T-helper 1 cell (primary cell): ENCODE measurements at places on chromosomes 4 and X.

GRCh38 chr4:9994246-9994847 is 26.9 kb downstream of the SLC2A9 start:
- no peak for DNase-seq

GRCh38 chrX:153921070-153921469 is 5.0 kb downstream of the ARHGAP4 start:
- DNase-seq: no peak

GRCh38 chrX:4825550-4825949 is 1112.1 kb upstream of the PRKX start:
- DNase-seq: no peak

- DNase-seq: no peak
These were observed 35.8 kb downstream of the LRP2BP start for GRCh38 chr4:185359767-185360446.

GRCh38 chr4:76950956-76951671 is 1.6 kb downstream of the SEPTIN11 start:
- no peak for DNase-seq

DNA sequence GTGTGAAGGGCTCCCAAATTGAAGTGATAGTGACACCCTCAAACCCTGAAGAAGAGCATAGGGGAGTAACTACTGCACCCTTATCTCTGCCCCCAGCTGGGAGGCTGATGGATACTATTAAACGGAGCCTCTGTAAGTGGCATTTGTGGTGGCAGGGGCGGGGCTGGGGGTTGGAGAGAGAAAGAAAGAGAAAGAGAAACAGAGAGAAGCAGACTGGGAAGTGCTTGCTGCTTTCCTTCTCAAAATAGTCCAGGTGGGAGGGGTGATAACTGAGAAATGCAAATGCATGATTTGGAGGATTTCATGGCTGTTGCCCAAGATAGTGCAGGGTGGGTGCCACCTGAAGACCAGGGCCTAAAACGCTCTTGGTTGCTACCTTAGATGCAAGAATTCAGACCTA is 253.5 kb upstream of the GATB start:
- DNase-seq: no peak

DNA sequence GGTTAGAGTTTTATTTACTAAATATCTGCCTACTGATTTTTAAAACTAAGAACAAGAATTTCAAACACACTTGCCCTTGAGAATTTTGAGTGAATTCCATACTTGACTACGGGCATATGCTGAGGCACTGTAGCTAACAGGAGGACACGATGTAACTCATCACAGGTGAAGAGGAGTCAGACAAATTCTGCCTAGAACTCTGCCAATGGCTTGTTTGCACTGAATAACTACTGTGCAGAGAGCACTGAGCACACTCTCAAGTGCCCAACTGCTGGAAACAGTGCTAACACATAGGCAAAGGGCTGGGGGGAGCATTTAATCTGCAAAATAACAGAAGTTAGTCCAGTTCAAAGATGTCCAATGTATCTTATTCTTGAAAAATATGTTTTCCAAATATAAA is 104.4 kb downstream of the WDFY3 start:
- DNase-seq: no peak

DNA sequence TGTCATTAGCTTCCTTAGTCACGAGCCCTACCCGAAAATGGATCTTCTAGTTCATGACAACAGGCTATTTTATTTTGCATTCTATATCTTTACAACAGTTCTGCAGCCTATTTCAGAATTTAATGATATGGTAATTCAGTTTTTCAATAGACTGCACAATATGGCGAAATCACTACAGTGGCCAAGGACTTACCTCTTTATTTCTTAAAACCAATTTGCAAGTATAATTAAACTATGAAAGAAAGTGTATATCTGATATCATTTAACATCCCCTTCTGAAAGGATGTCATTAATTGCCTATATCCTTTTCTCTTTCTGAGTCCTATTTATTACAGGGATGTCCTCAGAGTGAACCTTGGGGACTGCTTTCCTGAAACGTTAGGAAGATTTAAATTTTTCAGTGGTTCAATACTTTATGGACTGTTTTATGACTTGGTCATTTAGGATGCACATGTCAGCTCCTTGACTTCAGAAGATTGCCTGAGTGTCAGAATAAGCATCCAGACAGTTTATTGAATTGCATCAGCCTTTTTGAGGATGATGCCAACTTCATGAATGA is 190.8 kb upstream of the GEMIN8 start:
- no peak for DNase-seq

DNA sequence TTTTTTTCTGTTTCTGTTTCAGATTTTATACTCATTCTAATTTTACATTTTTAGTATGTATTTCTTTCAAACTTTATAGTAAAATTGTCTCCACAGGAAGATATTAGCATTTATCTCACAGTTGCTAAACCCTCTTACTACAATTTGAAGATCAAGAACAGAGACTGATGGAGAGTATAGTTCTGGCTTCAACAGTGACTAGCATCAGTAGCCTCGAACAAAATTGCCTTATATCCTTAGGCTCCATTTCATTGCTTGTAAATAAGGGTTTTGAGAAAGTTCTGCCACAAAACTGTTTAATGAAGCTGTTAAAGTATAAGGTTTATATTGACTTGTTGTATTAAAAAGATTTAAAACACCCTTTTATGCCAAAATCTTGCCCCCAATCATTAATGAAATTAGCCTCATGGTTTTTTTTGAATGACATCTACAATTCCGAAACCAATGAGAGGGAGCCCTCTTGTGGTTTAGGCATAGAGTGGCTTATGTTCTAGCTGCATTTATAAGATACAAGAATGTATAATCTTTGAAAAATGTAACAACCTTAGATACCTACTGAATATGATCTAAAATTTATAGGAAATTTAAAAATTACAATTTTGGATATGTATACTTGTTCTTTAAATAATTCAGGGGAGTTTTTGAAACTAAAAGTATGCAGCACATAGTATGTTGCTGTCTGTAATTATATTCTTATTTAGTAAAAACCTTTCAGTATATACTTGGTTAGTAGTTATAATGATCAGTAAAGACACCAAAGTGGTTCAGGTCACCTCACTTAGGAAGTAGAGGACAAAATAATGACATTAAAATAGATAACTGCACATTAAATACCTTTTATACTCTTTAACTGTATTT is 109.8 kb upstream of the HPGD start:
- peak; percentile 45 for DNase-seq

DNA sequence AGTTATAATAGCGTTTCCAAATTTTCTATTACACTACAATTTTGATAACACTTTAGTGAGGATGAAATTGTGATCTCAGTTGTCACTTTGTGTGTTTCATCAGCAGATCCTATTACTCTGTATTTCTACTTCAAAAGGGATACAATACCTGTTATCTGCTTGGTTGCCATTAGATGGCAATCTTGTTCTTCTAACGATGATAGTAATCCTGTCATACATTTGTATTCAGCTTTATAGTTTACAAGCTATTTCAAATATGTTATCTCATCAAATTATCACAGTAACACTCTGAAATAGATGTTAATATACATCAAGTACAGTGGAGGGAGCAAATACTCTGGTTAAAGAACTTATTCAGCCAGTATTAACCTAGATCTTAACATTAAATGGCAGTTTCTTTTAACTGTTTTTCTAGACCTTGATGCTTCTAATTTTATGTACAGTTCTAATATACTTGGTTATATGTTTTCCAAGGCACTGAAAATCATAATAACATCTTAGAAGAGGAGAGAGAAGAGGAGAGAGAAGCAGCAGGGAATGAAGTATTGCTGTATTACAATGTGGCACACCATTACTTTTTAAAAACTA is 292.0 kb downstream of the CCSER1 start:
- no peak for DNase-seq

DNA sequence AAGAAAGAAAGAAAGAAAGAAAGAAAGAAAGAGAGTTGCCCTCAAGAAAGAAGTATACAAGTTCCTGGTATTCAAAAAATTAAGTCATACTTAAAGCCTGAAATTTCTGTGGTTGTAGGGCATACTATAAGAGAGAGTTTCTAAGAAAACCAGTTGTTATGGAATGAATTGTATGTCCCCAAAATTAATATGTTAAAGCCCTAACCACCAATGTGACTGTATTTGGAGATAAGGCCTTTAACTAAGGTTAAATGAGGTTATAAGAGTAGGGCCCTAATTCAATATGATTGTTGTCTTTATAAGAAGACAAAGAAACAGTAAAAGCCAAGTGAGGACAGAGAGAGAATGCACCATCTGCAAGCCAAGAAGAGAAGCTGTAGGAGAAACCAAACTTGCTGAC is 521.1 kb downstream of the CCSER1 start:
- no peak for DNase-seq

- no peak for DNase-seq
These were observed 46.9 kb downstream of the ACOX3 start for GRCh38 chr4:8393593-8394038.

- no peak for DNase-seq
These were observed 1.2 kb downstream of the CXCL3 start for GRCh38 chr4:74037076-74037955.

DNA sequence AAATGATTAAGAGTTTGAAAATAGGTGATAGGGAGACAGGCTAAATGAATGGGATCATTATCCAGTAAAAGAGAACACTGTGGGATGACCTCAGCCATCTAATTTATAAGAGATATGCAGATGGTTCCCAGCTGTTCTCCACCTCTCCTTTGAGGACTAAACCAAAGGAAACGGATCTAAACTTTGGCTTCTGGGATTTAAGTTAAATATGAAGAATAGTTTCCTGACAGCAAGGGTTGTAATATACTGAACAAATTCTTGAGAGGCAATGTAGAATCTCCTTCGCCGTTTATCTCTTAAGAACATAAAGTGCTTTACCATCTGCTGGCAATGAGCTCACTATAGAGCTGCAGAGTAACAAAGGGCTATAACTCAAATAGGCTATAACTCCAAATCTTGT is 35.4 kb upstream of the HPGDS start:
- no peak for DNase-seq

DNA sequence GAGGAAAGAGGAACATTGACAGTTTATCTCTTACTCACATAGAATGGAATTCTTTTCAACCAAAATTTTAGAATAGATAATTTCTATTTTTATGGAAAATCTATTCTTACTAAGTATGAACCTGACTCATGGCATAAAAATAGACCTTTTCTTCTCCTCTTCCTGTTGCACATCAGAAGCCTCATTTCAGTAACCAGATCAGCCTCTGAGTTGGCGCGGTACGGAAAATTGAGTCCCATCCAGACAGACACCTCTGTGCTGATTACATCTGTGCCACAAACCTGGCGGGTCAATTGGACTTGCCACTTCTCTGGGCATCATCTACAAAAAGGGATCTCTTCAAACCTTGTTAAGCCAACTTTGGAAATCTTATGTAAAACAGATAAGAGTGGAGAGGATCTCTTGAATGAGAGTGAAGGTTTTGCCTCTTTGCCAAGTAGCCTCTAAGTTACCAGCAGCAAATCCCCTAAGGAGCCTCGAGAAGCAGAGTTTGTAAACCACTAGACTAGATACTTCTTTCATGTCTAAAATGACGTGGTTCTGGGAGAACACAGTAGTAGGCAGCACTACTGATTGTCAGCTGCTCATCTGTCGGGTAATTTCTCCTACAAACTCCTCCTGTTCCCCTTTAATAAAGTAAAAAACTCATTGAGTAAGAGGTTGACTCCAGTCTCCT is 37.4 kb downstream of the TENM3 start:
- DNase-seq: no peak

GRCh38 chr4:147714575-147715401 is 17.1 kb upstream of the ARHGAP10 start:
- DNase-seq: no peak

DNA sequence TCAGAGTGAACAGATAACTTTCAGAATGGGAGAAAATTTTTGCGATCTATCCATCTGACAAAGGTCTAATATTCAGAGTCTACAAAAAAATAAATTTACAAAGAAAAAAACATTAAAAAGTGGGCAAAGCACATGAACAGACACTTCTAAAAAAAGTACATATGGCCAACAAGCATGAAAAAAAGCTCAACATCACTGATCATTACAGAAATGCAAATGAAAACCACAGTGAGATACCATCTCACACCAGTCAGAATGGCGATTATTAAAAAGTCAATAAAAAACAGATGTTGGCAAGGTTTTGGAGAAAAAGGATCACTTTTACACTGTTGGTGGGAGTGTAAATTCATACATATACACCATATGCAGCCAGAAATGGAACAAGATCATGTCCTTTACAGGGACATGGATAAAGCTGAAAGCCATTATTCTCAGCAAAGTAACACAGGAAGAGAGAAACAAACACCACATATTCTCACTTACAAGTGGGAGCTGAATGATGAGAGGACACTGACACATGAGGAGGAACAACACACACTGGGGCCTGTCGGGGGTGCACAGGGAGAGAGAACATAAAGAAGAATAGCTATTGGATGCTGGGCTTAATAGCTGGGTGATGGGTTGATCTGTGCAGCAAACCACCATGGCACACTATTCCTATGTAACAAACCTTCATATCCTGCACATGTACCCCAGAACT is 41.6 kb upstream of the ITM2A start:
- DNase-seq: no peak

DNA sequence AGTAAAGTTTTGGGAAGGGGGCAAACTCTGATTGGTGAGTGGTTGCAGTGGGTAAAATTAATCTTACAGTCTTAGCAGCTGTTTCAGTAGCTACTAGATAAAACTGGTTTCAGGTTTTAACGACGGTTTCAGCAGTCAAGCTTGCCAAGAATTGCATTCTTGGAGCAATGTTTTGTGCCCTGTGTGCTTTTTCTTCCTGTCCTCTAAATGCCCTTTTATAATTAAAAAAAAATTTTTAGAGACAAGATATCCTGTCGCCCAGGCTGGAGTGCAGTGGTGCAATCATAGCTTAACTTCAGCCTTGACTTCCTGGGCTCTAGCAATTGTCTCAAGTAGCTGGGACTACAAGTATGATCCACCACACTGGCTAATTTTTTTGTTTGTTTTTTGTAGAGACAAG is 6.3 kb upstream of the PPEF2 start:
- DNase-seq: no peak

GRCh38 chr4:26075583-26075982 is 161.6 kb downstream of the SMIM20 start:
- no peak for DNase-seq
